ENCODE measurements at places on chromosomes 1 and 21. TPM values are rescaled to one million over a fixed set of nuclear protein-coding genes. Genes with fewer than 3 reads are reported as not detected.

Gene CFAP45
- 2.7 TPM for polyA plus RNA-seq

Gene OR2G6
- polyA plus RNA-seq, result not detected

Gene TNFRSF1B
- polyA plus RNA-seq, result 6.9 TPM

DNA sequence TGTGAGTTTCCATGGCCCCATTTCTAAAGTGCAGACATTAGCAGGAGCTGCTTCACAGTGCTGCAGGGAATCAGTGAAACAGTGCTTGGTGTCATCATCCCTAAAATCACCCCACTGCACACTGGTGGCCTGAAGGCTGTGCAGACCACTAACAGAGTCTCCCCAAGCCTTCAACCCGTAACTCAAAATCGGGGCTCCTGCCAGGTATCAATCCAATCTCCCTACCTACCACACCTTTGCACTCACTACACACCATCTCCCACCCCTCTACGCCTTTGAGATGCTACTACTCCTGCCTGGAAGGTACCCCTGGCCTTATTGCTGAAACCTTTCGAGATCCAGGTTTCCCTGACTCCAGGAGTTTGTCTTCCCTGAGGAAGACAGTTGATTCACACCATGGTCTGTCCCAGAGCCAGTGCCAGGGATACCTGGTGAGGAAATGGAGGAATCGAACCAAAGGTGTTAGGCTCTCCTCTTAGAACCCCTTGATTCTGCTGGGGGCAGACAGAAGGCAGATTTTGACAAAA, 25.5 kb downstream of the SLC2A1 start:
- no peak for DNase-seq

DNA sequence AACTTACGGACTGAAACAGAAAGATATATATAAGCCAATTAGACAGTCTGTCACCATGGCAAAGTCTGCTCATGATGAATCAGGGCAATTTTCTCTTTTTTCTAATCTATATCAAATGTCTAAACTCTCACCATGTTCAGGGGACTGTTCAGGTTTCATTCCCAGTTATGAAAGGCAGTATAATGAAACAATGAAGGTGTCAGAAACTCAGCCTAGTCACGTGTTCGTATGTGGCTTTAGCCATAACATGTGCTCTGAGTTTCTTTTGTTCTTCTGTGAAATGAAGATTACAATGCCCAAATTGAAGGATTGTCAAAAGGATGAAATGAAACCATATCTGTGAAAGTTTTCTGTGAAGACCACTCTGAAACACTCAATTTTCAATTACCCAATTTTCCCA, 392.9 kb downstream of the DSCAM start:
- no peak for DNase-seq

GRCh38 chr1:94276988-94277434, 39.6 kb upstream of the ARHGAP29 start:
- DNase-seq, result no peak

Gene KIAA0040
- 16.4 TPM for polyA plus RNA-seq

GRCh38 chr1:209768354-209768774, 12.5 kb downstream of the TRAF3IP3 start:
- DNase-seq, result no peak

DNA sequence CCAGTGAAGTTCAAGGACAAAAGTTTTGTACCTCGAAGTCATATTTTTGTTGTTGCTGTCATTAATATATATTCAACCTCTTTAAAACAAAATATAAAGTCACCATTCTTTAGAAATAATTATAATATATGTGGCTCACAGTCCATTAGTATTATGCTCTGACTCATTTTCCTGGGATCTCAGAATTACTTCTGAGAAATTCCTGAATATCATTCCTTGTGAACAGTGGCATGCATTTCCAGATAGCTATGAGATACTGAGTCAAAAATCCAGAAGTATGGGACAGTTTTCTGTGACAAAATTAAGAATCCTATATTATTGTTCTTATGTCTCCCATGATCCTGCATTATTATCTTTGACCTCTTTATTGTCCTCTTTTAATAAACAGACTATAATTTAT, 13.8 kb upstream of the RGS21 start:
- DNase-seq, result no peak
